Activated CD8-positive, alpha-beta T cell treated with anti-CD3 and anti-CD28 coated beads, Interleukin-2, amount 10 ng/mL, durations not matched to agents 7 days and 5 days (primary cell): ENCODE measurements at places on chromosomes 2 and 18. TPM values are rescaled to one million over a fixed set of nuclear protein-coding genes. Genes with fewer than 3 reads are reported as not detected.

The PPP1R1C gene
- not detected for total RNA-seq

The KCNF1 gene
- total RNA-seq: not detected

The TMEM17 gene
- not detected for total RNA-seq

The PRR30 gene
- not detected for total RNA-seq

The DSC2 gene
- not detected for total RNA-seq

GRCh38 chr2:32061973-32062861, 1.1 kb upstream of the SPAST start:
- H3K4me1 ChIP-seq: peaks cover 22% of the 10 kb centered on the region
- peaks cover 5% of the 10 kb centered on the region for H3K36me3 ChIP-seq
- peak overlapping the region; percentile 93 for H3K4me3 ChIP-seq
- DNase-seq: peak; percentile 25

DNA sequence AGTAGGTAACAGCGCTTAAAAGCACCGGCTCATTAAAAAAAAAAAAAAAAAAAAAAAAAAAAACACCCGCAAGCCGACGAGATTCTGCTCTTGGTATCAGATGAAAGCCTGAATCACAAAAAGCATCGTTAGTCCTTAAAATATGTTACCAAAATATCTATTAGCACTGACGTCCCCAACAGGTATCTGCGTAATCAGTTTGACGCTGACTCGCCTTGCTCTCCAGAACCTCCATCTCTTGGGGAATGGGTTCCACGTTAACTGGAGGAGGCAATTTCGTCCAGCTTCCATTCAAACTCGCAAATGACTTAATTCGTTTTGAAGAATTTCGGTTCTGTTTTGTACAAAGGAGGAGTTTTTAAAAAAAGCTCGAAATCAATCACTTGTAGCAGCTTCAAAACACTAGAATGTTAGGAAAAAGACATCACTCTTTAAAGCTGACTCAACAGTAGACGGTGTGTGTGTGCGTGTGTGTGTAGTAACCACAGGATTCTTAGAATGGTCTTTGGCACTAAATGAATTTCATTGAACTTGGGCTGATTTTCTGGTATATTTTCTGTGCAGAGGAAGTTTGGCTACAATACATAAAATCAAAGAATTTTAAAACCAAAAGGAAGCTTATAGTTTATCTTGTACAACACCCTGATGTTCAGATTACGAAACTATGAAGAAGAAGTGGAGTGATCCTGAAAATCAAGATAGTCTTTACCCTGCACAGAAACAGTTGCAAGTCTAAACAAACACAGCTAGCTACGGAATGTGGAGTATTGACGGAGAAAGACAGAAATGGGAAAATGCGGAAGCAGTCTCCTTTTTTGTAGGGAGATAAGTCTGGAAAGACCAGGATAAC, 1.1 kb upstream of the PGAP1 start:
- peak overlapping the region; percentile 96 for H3K27ac ChIP-seq
- peaks cover 31% of the 10 kb centered on the region for H3K4me1 ChIP-seq
- no peaks in the 10 kb centered on the region for H3K27me3 ChIP-seq
- peak; percentile 82 for DNase-seq
- peak overlapping the region; percentile 93 for H3K4me3 ChIP-seq
- peaks cover 20% of the 10 kb centered on the region for H3K36me3 ChIP-seq

- H3K27ac ChIP-seq: no peak overlapping the region
- peaks cover 11% of the 10 kb centered on the region for H3K36me3 ChIP-seq
- no peak for DNase-seq
- peaks cover 4% of the 10 kb centered on the region for H3K27me3 ChIP-seq
Measured at GRCh38 chr18:31973929-31974546, 31.1 kb upstream of the TRAPPC8 start.

DNA sequence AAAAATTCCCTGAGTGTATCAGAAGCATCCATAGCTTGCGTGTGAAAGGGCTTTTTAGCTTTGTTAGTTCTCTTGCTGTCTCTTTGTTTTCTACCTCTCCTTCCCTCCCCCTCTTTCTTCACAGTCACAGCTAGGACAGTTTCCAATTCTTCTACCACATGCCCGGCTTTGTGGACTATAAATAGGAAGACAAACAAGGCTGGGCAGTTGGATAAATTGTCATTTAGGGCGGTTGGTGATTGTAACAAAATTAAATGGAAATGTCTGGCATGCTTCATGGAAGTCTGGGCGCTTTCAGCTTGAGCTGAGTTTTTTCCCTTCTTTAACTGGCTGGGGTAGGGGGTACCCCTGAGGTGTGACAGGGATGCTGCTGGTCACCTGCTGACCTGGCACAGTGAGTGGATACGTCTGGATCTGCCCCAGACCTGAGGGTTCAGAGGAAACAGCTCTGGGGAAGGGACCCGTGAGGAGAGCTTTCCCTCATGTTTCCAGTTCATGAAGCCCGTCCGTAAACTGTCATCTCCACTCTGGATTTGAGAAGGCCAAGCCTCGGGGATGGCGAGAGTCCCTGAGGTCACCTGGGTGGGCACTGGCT, 29.0 kb upstream of the GIGYF2 start:
- DNase-seq: no peak
- H3K4me1 ChIP-seq: no peaks in the 10 kb centered on the region
- H3K36me3 ChIP-seq: no peaks in the 10 kb centered on the region
- peaks cover 2% of the 10 kb centered on the region for H3K27me3 ChIP-seq

GRCh38 chr2:106161938-106162820, 31.9 kb downstream of the UXS1 start:
- no peaks in the 10 kb centered on the region for H3K27me3 ChIP-seq
- peak overlapping the region; percentile 98 for H3K27ac ChIP-seq
- H3K36me3 ChIP-seq: peaks cover 76% of the 10 kb centered on the region
- H3K4me3 ChIP-seq: peak overlapping the region; percentile 91
- no peak for DNase-seq

- DNase-seq: peak; percentile 28
- H3K27ac ChIP-seq: no peak overlapping the region
- H3K27me3 ChIP-seq: peaks cover 11% of the 10 kb centered on the region
- H3K4me3 ChIP-seq: no peak overlapping the region
- H3K4me1 ChIP-seq: peaks cover 21% of the 10 kb centered on the region
Measured at GRCh38 chr2:26609839-26610277, 31.3 kb downstream of the CIB4 start.

GRCh38 chr18:12726774-12727550, 24.1 kb downstream of the PSMG2 start:
- H3K4me3 ChIP-seq: no peak overlapping the region
- H3K27me3 ChIP-seq: no peaks in the 10 kb centered on the region
- no peak overlapping the region for H3K27ac ChIP-seq
- H3K4me1 ChIP-seq: peaks cover 3% of the 10 kb centered on the region
- peaks cover 35% of the 10 kb centered on the region for H3K36me3 ChIP-seq

- no peaks in the 10 kb centered on the region for H3K27me3 ChIP-seq
- H3K36me3 ChIP-seq: peaks cover 91% of the 10 kb centered on the region
- H3K4me1 ChIP-seq: peaks cover 51% of the 10 kb centered on the region
Measured at GRCh38 chr2:190973726-190974628, 40.0 kb downstream of the STAT1 start.

GRCh38 chr2:39127973-39128372, 7.1 kb upstream of the SOS1 start:
- no peaks in the 10 kb centered on the region for H3K27me3 ChIP-seq
- H3K4me3 ChIP-seq: peak overlapping the region; percentile 45
- H3K36me3 ChIP-seq: peaks cover 26% of the 10 kb centered on the region
- H3K4me1 ChIP-seq: peaks cover 84% of the 10 kb centered on the region
- DNase-seq: peak; percentile 83

DNA sequence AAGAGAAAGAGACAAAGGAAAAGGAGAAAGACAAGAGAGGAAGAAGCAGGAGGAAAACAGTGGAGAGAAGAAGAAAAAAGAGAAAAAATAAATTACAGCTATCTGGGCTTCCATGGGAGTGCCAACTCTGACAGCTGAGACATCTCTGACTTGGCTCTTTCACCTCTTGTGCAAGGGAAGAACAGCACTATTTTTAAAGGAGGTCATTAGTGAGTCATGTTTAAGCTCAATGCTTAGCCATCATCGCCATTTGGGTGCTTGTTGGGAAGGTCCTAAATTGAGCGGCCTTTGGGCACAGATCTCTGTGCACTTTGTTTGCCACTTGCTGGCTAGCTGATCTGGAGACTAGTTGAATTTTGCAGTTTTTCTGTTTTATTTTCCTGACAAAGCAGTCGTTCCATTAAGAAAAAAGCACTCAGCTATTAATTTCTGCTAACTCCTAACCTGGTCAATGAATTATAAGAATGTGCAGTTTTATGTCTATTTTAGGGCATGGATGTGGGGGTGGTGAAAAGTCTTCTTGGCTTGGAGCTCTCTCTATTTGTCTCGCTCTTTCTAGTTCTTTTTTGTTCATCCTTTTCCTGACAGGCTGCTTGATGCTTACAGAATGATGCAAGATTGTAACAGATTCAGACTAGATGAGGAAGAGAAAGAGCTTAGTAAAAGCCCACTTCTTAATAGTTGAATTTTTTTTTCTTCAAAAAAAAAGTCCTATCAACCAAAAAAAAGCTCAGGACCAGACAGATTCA, 231.5 kb downstream of the SLC8A1 start:
- H3K4me3 ChIP-seq: no peak overlapping the region
- H3K4me1 ChIP-seq: no peaks in the 10 kb centered on the region
- no peak overlapping the region for H3K27ac ChIP-seq
- no peak for DNase-seq
- H3K27me3 ChIP-seq: no peaks in the 10 kb centered on the region

GRCh38 chr2:215793747-215794595, 219.4 kb downstream of the MREG start:
- DNase-seq: no peak
- H3K4me1 ChIP-seq: peaks cover 14% of the 10 kb centered on the region
- no peak overlapping the region for H3K27ac ChIP-seq
- H3K27me3 ChIP-seq: no peaks in the 10 kb centered on the region
- H3K4me3 ChIP-seq: no peak overlapping the region
- H3K36me3 ChIP-seq: no peaks in the 10 kb centered on the region

DNA sequence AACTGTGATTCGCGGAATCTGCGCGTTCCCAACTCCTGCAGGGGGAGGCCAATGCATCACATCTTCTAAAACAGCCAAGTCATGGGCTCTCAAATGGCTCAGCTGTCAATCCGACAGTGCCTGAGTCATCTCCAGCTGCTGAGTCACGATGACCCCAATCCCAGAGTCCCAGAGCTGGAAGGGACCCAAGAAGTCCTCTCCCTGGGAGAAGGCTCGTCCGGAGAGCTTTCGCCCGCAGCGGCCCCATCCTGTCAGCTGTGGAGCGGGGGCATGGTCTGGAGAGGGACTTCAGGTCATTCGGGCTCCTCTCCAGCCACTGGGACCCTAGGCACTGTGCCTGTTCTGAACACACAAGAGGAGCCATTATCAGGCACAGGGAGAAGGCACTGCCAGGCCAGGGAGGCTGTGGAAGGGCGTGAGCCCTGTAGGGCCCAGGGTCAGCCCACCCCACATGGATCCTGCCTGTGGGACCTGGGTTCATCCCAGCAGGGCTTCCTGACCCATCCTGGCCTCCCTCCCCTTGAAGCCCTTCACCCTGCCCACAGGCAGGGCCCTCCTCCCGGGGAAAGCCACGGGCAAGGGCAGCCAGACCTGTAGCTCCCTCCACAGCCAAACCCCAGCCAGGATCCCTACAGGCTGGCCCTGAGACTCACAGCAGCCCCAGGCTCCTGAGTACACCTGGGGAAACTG, 47.6 kb upstream of the GPC1 start:
- H3K27ac ChIP-seq: no peak overlapping the region
- H3K36me3 ChIP-seq: no peaks in the 10 kb centered on the region
- H3K4me1 ChIP-seq: peaks cover 15% of the 10 kb centered on the region

- H3K4me1 ChIP-seq: no peaks in the 10 kb centered on the region
- peaks cover 10% of the 10 kb centered on the region for H3K27me3 ChIP-seq
- no peak overlapping the region for H3K27ac ChIP-seq
- DNase-seq: no peak
- no peaks in the 10 kb centered on the region for H3K36me3 ChIP-seq
Measured at GRCh38 chr18:21369146-21369545, 127.1 kb downstream of the GREB1L start.
